Activated CD8-positive, alpha-beta memory T cell treated with anti-CD3 and anti-CD28 coated beads for 1 hour (primary cell): ENCODE measurements at places on chromosomes 7 and 10.
A peak's percentile ranks its signal among the peaks of the same experiment; 100 is the strongest.

GRCh38 chr10:63466144-63466935, 563 bp upstream of the JMJD1C start:
- peak; percentile 10 for DNase-seq

DNA sequence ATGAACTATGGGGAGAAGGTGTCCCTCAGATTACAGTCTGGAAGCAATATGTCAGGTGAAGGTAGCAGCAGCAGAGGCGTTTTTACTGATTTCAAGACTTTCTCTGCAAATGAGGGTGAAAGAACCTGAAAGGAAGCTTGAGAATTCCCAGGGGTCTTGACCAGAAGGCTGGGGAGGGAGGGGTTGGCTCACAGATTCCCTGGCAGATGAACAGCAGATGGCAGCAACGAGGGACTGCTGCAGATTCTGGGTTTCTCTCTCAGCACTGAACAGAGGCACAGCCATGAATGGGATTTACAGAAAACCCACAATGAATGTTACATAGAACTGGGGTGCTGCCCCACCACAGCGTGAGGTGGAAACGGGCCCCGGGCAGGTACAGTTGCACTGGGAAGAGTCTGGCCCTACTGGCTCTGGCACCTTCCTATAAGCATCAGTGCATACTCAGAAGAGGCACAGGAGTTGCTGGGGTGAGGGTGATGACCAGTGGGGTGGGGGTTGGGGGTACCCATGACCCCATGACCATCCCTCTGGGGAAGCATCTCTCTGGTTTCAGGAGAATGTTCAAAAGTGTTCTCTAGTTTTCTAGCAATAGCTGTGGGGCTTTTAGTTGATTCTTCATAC, 317.8 kb downstream of the SH2D4B start:
- DNase-seq: no peak

GRCh38 chr7:114766041-114766356, 155.9 kb upstream of the MDFIC start:
- no peak for DNase-seq

- no peak for DNase-seq
These were observed 81.6 kb upstream of the RNF32 start for GRCh38 chr7:156559001-156559400.

- DNase-seq: no peak
These were observed 817.6 kb downstream of the XPNPEP1 start for GRCh38 chr10:109105725-109106124.

DNA sequence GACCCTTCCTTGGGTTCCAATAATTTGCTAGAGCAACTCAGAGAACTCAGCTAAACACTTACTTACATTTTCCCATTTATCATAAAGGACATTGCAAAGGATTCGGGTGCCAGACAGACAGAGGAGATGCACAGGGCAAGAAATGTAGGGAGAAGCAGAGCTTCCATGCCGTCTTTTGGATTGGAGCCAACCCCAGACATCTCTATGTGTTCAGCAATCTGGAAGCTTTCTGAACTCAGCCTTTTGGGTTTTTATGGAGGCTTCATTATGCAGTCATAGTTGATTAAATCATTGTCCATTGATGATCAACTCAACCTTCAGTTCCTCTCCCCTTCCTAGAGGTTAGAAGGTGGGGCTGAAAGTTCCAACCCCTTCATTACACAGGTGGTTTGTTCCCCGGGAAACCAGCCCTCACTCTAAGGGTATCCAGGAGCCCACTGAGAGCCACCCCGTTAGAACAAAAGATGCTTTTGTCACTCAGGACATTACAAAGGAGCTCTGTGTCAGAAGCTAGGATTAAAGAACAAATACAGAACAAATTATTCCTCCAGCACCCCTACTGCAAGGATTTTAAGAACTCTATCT, 211.9 kb upstream of the VSTM2A start:
- DNase-seq: no peak

- DNase-seq: no peak
These were observed 332.5 kb downstream of the PTPRN2 start for GRCh38 chr7:158255156-158255555.

- no peak for DNase-seq
These were observed 252.6 kb upstream of the ANKRD30A start for GRCh38 chr10:36872702-36873393.

DNA sequence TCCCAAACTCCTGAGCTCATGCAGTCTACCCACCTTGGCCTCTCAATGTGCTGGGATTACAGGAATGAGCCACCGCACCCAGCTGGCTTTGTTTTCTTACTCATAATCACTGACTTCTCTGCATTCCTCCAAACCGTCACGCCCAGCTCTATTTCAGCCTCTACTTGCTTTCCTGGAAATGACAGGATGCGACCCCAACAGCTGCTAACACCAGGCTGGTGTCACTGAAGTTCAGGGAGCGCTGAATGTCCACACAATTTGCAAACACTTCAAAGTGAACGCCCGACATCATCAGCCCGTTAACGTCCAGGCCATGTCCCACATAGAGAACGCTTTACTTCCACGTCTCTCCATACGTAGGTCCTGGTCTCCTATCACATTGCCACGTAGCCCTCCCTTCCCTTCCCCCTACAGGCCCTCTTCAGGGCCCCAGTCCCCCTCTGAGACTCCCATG, 12.8 kb upstream of the PROSER2 start:
- DNase-seq: no peak

DNA sequence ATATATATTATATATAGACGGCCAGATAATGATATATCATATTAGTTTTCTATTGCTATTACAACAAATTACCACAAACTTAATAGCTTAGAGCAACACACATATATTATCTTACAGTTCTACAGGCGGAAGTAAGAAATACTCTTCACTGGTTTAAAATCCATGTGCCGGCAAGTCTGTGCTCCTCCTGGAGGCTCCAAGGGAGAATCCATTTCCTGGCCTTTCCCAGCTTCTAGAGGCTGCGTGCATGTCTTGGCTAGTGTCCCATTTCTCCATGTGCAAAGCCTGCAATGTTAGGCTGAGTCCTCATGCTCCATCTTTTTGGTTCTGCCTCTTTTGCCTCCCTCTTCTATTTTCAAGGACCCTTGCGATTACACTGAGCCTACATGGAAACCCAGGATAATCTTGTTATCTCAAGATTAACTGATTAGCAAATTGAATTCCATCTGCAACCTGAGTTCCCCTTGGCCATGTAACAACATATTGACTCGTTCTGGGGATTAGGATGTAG, 23.9 kb upstream of the PNLIPRP3 start:
- no peak for DNase-seq

DNA sequence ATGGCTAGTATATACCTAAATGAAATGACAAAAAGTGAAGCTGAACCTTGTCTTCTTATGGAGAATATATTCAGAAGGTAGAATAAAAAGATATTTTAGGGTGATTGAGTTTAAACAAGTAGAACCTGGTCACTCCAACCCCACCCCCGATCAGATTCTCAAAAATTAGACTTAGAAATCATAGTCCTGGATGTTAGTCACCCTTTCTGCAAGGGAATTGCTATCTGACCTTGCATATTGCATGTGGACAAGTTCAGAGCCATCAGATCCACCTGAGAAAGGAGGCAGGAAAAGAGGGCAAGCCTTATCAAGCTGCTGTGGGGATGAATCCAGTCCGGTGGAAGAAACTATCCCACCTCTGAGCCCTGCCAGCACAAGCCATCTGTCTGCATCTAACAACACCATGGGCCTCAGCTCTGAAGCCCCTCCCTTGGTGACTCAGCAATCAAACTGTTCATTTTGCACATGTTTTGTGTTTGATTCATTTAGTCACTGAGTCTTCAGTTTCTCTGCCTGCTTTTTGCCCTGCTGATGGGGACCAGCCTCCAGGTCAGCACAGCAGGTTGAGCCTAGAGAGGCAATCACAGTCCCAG, 727.3 kb downstream of the AUTS2 start:
- no peak for DNase-seq

DNA sequence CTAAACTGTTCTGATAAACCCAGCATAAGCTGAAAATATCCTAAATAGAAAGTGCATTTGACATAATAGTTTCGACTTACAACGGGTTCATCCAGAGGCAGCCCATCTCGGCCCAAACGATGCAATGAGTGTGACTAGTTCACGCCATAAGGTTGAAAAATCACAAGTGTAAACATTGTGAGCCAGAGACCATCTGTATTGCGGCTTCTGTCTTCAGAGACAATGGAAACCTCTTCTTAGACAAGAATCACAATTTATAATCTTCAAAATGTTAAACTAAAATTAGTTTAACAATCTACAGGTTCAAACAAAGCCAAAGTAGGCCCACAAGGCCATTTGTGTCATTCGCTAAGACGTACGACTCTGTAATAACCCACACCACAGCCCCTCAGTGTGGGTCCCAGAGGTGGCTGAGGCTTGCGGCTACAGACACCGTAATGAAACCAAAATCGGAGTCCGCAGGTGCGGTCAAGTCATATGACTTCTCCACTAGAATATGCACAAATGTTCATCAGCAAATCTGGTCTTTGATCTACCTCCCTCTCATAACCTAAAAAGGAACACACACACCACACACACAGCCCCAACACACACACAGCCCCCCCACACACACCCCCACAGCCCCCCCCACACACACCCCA, 81.8 kb downstream of the DIP2C start:
- DNase-seq: no peak

DNA sequence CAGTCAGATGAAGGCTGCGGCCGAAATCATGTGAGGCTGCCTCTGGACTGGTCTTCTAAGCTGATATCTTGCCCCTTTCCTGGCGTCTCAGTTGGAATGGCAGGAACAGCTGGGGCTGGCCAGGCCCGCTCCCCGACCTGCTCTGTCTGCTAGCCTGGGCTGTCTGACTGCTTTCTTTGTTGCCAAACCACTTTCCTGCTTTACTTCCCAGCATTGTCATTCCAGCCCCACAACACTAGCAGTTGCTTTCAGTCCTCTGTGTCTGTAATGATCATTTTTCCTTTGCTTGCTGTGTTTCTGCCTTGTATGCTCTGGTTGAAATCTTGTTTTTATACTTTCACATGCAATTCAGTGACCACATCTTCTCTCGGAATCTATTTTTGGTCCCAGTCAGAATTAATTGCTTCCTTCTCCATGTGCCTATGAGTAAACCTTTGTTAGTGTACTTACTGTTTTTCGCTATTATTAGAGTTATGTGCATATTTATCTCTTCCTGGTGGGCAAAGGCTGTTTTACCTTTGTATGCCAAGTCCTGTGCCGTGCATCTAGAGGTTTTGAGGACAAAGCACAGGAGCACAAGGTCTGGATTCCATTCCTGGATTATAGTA, 21.6 kb downstream of the PRPF18 start:
- DNase-seq: no peak

GRCh38 chr7:17822547-17823173, 117.6 kb downstream of the SNX13 start:
- DNase-seq: no peak

- DNase-seq: no peak
These were observed 29.0 kb downstream of the AKR1C8 start for GRCh38 chr10:5155951-5156350.
